BE2C (cell line): ENCODE measurements at places on chromosomes 11 and 22.

DNA sequence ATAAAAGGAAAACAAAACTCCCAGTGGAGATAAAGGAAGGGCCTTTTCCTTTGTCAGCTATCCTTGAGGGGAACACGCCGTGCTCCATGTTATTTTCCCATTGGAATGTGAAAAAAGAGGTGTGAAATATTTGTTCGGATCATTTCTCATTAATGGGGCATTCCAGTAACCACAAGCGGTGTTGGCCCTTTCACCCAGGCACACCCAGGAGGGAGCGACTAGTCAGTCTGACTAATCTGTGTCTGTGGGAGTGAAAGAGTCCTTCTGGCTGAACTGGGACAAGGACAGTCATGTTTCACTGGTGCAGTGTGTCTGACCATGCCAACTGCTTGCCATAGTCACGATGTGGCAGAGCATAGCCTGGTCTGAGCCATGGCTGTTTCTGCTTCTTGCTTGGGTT lies 13.0 kb upstream of the MYEOV start:
- DNase-seq, result no peak

GRCh38 chr22:19730198-19730597 lies 6.9 kb downstream of the GP1BB start:
- DNase-seq, result no peak

DNA sequence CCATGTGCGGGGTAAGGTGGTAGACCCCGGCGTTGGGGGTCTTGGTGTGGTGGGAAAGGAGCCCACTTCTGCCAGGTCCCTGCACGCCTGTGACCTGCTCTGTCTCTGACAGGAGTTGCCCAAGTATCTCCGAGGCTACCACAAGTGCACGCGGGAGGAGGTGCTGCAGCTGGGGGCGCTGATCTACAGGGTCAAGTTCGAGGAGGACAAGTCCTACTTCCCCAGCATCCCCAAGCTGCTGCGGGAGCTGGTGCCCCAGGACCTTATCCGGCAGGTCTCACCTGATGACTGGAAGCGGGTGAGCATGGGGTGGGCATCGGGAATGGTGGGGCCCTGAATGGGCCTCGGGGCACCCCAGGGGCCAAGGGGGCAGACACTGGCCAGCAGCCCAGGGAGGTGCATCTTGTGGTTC lies 83.0 kb downstream of the MYO7A start:
- no peak for DNase-seq

GRCh38 chr22:37818409-37819104 lies 4.6 kb upstream of the GALR3 start:
- peak; percentile 65 for DNase-seq

- DNase-seq, result no peak
These were observed 61.9 kb downstream of the MED15 start for GRCh38 chr22:20569059-20570058.

DNA sequence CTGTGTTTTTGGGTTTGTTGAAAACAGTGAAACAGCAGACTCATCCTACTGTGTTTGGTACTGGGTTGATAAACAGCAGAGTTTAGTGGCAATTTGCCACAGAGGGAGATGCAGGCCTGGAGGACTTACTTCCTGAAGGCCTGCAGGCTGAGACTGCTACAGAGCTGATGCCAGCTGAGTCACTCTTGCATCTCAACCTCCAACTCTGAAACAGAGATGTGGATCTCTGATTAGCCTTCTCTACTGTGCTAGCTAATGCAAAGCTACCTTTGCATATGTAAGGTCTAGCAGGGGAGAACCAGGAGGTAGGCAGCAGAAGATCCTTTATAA lies 14.3 kb downstream of the ATP5MG start:
- DNase-seq, result peak; percentile 91

DNA sequence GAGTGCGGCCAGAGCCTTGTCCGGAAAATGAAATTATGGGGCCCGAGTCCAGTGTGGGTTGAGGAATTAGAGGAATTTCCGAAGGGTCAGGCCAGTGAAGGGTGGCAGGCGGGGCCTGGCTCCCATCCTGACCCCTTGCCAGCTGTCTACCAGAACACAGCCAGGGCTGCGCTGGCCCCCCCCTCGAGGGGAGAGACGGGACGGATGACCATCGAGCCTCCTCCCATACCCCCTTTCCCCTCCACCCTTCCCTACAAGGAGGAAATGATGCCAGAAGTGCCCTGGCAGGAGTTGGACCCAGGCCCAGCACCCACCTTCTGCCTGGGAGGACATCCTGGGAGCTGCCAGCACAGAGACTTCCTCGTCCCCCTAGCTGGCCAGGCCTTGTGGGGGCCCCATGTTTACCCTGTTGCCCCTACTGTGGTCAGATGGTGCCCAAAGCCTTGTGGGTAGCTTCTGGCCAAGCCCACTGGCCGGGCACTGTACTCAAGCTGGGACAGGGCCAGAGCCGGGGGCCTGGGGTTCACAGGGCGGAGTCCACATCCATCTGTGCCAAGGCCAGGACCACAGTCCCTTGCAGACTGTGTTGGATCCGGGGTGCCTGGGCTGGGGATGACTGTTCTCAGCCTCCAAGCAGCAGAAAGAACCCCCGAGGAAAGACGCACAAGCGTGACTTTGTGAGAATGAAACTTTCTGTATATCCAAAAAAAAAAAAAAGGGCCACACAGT lies 20.8 kb downstream of the ARVCF start:
- DNase-seq, result peak; percentile 11

DNA sequence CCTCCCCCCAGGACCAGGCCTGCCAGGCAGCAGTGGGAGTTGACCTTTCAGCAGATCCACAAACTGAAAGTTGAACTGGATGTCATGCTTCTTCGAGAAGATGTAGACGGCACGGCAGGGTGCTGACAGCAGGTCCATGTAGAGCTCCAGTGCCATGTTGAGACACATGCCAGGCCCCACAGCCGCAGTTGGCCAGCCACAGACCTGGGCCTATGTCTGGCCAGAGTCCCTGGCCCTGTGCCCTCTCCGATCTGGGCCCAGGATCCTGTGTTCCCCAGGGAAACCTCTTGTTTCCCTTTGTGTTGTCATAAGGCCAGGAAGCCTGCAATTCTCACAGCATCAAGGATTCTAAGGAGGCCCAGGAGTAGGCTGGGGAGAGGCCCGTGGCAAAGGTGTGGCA lies at the start of gene GSTT4:
Gene GSTT4, minus strand, starts transcription at position 253 of the 400 bp plus-strand sequence. Its CDS starts 97 bp downstream, at position 156.
- DNase-seq, result no peak

DNA sequence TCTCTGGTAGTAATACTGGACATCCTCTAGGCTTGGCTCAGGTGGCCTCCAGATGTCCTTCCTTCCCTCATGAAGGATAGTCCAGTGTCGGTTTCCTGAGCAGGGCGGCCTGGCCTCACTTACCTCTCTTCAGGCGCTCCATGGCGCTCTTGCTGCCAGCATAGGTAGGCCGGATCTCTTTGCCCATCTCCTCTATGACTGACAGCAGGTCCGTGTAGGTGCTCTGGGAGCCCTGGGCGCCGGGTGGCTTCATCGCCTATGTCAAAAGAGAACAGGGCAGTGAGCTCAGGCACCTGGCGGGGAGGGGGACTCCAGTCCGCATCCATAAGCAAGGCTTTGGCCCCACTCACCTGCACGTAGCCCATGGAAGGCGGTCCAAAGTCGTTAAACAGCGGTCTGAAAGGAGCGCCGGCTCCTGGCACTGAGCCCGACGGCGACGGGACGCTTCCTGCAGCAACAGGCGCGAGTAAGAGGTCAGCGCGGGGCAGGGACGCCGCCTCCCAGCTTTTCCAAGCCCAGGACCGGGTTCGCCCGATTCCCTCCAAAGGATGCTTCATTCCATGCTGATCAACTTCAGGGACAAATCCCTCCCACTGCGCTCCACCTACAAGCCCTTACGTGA lies 609 bp downstream of the CDK2AP2 start:
- DNase-seq, result no peak

- no peak for DNase-seq
These were observed 55.7 kb upstream of the ALX4 start for GRCh38 chr11:44365616-44366015.

DNA sequence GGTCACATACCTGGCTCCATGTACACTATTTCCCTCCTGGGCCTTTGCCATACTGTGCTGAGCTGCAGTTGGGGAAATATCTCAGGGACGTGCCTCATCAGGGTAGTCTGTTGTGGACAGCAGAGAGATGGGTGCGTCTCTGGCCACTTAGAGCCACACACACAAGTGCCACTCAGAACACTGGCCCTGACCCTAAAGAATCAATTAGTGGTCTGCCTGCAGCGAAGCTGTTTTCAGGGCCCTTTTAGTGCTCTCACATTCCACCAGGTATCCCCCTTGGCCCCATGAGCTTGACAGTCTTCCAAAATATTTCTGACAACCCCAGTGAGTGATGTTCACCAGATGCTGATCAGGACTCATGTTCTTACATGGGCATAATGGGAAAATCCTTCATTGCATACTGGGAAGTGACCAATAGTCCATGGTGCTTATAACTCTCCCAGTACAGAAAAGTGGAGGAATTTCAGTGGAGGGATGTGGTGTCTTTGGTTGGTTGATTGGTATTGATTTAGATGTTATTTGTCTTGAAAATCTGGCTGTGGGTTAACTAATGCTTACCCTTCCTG lies 66.1 kb downstream of the ME3 start:
- no peak for DNase-seq

- no peak for DNase-seq
These were observed 2.2 kb upstream of the TOP3B start for GRCh38 chr22:21984793-21985192.

DNA sequence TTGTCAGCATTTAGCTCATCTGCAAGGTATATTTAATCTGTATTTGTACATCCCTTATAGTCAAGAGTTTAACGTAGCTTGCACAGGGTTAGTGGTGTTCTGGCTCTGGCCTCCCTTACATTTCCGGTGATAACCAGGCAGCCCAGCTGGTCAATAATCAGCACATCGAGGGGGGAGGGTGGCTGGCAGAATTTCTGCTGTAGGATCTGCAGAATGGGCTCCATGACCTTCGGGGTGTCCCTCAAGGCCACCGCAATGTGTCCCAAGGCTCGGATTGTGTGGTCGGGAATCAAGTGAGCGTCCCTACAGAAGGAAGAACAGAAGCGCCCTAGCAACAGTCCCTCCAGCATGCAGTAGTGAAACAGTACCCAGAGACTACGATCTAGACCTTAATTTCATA lies 25.1 kb downstream of the SERPIND1 start:
- DNase-seq, result peak; percentile 63

DNA sequence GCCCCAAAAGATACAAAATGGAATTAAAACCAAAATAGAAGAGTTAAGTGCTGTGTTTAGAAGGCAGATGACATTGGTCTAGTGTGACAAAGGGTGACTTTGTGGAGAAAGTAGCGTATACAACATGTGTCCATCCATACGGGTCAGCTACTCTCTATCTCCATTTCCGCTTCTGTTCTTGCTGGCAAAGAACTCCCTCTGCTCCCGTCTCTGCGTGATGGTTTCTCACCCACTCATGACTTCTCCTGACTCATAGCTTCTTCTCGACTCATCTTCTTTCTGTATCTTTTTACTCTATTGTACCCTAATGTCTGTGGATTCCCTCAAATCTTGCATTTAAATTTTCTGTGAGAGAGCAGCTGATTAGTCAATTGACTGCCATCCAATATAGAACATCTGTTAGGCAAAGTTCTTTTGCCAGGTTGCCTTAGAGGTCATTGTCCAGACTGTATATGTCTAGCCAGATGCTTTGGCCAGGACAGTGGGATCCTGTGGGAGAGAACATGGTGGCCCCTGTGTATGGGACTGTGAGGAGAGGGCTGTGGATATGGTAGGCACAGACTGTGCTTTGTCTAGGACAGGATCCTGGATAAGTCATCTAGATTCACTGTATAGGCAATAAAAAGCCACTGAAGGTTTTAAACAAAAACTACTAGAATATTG lies 28.4 kb downstream of the MMP13 start:
- no peak for DNase-seq

DNA sequence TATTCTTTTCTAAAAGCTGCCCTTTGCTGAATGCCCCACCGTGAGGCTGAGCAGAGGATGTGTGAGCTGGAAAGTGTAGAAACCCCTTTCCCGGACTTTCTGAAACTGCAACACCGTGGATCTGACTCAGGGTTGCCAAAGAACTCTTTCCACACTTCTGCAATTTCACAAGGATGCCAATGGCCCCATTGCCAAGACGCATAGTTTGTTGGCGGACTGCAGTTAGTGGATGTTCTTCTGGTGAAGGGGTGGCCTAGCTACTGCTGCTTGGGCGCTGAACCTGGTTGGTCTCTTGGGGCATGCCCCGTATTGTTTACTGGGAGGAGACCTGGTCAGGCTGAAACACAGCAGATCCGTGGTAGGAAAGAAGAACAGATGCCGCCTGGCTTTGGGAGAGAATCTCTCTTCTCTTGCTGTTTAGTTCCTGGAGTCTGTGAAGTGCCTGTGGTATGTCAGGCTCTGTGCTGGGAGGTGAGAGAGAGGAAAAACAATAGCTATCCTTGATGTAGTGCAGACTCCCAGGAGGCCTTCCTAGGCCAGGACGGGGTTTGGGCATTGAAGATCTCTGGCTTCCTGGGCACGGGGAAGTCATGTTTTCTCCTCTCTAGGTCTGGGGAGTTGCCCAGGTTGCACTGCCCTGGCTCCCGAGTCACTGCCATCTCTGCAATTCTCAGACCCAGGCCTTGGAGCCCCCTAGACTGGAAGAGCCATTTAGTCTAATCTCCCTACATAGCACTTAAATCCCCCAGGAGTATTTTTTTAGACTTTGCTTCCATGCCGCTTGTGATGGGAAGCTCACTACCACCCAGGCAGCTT lies 26.9 kb downstream of the CD82 start:
- DNase-seq, result no peak

- DNase-seq, result no peak
These were observed 454.4 kb downstream of the BRD1 start for GRCh38 chr22:49373289-49373666.

- DNase-seq, result no peak
These were observed 424.4 kb upstream of the CCDC179 start for GRCh38 chr11:23284631-23285030.

DNA sequence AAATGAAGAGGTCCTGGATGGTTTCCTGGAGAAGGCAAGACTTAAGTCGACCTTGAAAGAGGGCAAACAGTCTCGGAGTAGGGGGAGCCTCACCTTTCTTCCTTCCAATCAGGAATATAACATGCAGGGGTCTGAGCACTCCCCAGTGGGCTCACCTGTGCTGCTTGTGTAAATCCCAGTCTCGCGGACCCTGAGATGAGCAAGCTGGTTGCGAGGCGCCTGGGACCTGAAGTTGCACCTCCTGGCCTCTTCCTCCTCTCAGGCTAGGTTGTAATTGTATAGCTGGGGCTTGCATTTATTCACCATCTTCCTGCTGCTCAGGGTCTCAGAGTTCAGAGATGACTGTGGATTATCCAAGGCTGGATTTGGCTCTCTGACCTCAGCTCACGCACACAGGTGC lies 7.5 kb upstream of the WBP2NL start:
- no peak for DNase-seq

GRCh38 chr11:112477581-112478317 lies 217.1 kb upstream of the PLET1 start:
- DNase-seq, result peak; percentile 48

DNA sequence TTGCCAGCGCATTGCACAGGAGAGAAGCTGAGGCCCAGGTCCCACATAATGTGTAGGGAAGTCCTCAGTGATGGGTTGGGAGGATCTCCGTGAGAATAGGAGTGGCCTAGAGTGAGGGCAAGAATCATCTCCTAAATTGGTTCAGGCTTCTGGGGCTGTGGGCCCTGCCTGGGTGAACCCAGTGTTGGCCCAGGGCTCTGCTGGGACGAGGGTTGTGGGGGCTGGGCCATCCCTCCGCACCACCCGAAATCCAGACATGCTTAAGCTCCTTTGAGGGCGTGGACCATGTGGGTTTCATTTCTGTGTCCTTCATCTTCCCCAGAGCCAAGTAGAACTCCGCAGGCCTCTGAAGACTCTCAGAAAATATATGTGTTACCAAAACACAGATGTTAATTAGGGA lies 3.7 kb downstream of the MICALL1 start:
- no peak for DNase-seq

GRCh38 chr11:69178819-69179482 lies 23.2 kb downstream of the SMIM38 start:
- no peak for DNase-seq

- DNase-seq, result no peak
These were observed 32.1 kb downstream of the IGLL1 start for GRCh38 chr22:23547818-23548500.
